ENCODE measurements at places on chromosomes 3 and 15. TPM values are rescaled to one million over a fixed set of nuclear protein-coding genes. Genes with fewer than 3 reads are reported as not detected.

IL17RD gene
- total RNA-seq: 38.4 TPM

GRCh38 chr3:180278583-180279188, 241.9 kb upstream of the PEX5L start:
- no peak for DNase-seq

DNA sequence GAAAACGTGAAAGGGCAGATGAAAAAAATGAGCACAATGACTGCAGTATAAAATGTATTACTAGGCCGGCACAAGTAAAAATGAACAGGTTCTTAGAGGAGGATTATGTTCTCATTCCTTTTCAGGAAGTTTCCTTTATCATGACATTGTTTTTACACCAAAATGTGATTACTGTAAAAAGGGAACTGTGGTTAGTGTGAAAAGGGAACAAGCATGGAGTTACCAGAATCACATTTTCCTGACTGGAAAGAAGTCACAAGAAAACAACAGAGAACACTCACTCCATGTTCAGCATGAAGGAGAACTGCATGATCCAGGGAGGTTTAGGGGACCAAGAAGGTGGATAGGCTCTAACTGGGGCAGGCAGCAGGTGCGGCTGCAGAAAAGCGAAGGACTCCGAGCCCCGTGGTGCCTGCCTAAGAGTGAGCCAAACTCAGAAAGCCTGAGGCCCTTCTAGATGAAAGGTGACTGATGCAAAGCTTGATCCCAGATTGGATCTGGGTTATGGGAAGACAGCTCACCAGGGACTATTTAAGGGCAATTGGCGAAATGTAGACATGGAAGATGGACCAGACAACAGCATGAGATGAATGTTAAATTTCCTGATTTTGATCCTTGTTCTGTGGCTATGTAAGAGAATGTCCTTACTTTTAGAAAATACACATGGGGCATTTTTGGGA, 77.3 kb downstream of the CCR1 start:
- no peak for DNase-seq

DNA sequence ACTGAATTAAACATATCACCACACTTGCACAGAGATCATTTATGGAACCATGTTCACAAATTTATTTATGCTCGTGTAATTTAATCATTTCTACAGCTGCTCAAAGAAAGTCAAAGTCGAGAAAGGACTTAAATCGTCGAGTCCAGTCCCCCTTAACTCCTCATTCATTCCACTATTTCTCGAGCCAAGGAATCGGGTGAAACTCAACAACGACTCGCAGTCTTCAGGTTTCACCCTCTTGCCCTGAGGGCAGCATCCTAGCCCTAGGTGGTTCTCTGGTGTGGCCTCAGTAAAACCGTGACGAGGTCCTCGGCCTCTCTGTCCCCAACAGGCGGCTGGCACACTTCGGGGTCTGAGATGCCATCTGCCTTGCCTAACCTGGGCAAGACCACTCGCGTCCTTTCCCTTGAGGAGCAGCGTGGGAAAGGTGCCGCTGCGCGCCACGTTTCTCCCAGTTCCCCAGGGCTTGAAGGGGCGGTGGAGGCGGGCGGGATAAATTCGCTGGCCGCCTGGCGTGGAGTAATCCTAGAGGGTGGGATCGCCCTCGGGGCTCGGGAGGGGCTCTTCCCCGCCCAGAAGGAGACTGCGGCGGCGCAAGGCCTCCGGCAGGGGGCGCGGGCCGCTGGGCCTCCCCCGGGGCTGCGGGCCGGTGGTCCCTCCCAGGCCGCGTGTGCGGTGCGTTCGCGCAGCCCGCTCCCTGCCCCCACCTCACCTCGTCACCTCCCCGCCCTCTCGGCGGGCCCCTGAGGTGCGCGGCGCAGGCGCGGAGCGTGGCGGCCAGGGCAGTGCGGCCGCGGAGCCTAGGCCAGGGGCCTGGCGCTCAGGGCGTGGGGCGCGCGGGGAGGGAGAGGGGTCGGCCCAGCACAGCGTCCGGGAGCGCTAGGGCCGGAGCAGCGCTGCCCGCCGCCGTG, at the start of gene ZNF639:
Gene ZNF639, plus strand, starts transcription at position 746 of the 911 bp plus-strand sequence. CDS start 5,263 bp downstream, outside the sequence.
- peak; percentile 93 for DNase-seq

GRCh38 chr3:45607790-45608189, 13.2 kb downstream of the LIMD1 start:
- DNase-seq: peak; percentile 88

GRCh38 chr15:68822818-68823217, 2.1 kb upstream of the ANP32A start:
- peak; percentile 72 for DNase-seq

DNA sequence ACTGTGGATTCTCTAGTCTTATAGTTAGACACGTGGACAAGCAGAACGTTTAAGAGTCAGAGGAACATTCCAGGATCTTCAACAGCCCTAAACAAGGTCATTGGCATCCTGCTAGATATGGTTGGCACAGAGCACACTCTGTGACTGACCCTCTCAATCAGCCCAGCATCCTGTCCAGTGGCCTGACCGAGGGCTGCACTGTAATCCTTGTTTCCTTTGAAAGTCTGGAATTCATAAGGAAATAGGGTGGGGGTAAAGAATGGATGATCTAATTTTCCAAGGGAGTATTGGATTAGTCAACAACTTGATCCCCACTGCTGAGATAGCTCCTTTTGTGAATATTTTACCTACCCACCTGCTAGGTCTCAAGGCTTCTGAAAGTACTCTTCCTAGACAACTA, 94.5 kb upstream of the DLG1 start:
- DNase-seq: no peak

DNA sequence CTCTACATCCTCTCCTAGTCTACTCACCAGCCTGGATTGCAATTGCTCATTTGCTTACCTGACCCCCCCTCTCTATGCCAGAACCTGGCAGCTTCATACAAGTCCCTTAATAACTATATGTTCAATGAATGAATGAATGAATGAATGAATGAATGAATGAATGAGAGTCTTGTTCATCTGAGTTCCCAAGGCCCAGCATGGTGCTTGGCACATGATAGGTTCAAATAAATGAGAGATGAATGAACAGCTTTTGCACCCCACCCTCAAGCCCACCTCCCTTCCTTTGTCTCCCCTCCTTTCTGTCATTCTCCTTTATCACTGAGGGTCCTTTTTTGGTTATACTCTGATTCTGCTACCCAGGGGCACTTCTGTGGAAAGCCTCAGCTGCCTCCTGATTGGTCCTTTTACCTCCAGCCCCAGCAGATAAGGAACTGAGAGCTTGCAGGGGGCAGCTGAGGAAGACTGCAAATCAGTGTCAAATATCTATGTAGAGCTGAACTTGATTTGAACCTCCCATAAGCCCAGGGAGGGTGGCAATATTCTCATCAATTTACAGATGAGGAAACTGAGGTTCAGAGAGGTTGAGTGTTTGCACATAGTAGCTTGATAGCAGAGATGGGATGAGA, 54.1 kb upstream of the CHRNB4 start:
- DNase-seq: no peak

DNA sequence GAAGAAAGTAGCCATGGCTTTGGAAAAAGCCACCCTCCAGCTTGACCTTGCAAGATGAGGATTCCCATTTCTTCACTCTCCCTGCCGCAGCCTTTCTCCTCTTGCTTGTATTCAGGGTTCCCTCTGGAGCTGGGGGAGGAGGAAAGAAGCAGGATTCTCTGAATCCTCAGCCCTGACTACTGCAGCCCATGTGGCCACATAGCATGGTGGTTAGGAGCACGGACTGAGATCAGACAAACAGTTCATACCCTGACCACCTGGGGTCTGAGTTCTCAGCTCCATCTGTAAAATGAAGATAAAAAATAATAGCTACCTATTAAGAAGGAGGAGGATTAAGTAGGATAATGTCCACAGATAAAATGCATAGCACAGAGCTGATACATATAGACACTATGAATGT, 72.3 kb downstream of the NMD3 start:
- DNase-seq: no peak

DNA sequence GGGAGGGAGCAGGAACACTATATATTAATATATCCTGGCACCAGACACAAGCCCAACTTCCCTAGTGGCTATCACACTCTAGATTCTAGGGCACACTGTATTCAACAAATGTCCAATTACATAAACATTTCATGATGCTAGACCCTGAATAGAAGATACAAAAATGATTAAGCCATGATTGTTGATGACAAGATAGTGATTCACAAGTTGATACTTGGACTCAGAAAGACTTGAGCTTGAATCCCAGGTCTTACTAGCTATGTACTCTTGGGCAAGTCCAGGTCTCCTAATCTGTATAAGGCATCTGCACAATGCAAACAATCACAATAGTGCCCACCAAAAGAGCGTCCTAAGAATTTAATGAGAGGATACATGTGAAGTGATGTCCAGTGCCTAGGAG, 10.0 kb upstream of the SNTN start:
- DNase-seq: no peak

PLCL2 gene
- total RNA-seq: 1.4 TPM

DNA sequence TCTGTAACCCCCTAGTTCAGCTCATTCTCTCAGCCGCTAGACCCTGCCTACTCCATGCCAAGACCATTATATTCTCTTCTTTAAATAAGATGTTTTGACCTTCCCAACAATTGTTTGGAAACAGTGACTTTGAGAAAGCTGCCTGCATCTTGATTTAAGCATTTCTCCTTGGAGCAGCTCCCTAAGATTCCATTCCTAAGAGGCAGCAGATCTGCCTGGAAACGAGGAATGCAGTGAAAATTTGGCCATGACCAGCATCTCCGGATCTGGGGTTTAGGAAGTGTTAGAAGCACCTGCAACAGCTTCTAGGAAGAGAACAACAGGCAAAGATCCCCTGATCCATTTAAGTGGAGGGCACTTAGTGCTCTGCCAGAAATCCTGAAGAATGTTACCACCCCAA, 235.7 kb downstream of the NTRK3 start:
- DNase-seq: no peak

DNA sequence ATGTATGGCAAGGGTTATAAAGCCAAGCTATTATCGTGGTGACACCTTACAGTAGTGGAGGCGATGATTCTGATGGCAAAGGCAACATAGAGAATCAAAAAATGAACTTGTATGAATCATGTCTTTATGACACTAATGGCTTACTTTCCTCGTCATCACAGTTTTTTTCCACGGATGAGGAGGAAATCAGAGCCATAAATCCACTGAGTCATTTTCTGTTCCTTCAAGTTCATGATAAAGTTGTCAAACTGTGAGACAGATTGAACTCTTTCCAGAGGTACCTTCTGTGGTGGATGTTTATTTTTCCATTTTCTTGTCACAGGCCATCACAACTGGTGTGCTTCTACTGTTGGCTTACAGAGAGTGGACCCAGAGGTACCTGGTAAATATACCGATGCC, 8.5 kb downstream of the TMEM212 start:
- DNase-seq: no peak

- no peak for DNase-seq
Measured at GRCh38 chr3:11634081-11634635, 9.6 kb downstream of the VGLL4 start.

GRCh38 chr15:63501256-63502089, 2.9 kb upstream of the USP3 start:
- DNase-seq: no peak

IMPG2 gene
- total RNA-seq: 0.20 TPM

CACNA2D3 gene
- total RNA-seq: 0.15 TPM

All from SJCRH30 (cell line).